ENCODE measurements at places on chromosomes 16 and 17. TPM values are rescaled to one million over a fixed set of nuclear protein-coding genes. Genes with fewer than 3 reads are reported as not detected.

The PGP gene
- 10.0 TPM for total RNA-seq

The KIF2B gene
- total RNA-seq = not detected

- DNase-seq = no peak
Measured at GRCh38 chr16:73050201-73051099, 2.5 kb upstream of the ZFHX3 start.

The TRAPPC1 gene
- 54.7 TPM for total RNA-seq

DNA sequence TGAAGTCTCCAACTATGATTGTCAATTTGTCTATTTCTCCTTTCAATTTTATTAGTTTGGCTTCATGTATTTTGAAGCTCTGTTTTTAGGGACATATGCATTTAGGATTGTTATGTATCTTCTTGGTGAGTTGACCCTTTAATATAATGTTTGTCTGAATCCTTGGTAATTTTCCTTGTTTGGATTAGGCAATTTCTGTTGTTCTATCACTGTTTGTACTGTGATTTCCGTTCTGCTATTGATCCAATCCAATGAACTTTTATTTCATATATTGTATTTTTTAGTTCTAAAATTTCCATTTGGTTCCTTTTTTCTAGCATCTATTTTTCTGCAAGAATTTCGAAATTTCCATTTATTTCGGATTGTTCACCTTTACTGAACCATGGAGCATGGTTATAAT is 31.0 kb downstream of the RAB11FIP4 start:
- DNase-seq = no peak

- no peak for DNase-seq
Measured at GRCh38 chr16:21937336-21937829, 15.8 kb upstream of the UQCRC2 start.

The HOXB5 gene
- under 0.01 TPM for total RNA-seq

All from lung microvascular endothelial cell (primary cell).